GM23338 (cell line): ENCODE measurements at places on chromosomes 7 and 10. TPM values are rescaled to one million over a fixed set of nuclear protein-coding genes. Genes with fewer than 3 reads are reported as not detected.
A peak's percentile ranks its signal among the peaks of the same experiment; 100 is the strongest.

CALML3 gene
- total RNA-seq, result not detected in 2 replicates

ADRB1 gene
- 0.24 and 0.39 TPM in 2 replicates for total RNA-seq

HOXA6 gene
- not detected in 2 replicates for total RNA-seq

CALHM1 gene
- 0.93 TPM in 1 of 2 replicates, not detected in the other for total RNA-seq

DNA sequence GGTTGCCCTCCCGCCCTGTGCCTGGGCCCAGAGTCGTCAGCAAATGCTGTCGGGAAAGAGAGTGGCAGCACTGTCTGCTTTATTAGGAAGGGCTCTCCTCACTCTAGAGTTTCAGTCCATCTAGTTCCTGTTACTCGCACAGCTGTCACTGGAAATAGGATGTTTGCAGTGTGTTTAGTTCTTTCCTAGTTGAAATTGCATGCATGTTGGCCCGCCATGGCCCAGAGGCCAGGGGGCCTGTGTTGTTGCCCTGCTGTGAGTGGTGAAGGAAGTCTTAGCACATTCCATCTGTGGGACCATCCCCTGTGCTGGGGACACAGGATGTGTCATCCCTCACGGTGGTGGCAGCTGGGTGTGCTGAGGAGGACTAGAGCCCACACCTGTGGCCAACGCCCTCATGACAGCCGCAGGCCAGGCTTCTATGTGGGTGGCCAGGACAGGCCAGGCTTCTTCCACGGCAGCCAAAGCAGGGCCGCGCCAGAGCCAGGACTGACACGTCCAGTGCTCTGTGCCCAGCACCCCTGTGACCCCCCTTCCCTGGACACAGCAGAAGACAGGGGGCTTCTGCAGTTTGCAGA lies 45.4 kb downstream of the ZNF467 start:
- no peak overlapping the region for H3K27ac ChIP-seq
- no peaks in the 10 kb centered on the region for H3K4me1 ChIP-seq
- no peaks in the 10 kb centered on the region; the same call in 1 of the 2 replicates for H3K36me3 ChIP-seq
- DNase-seq, result no peak

- no peaks in the 10 kb centered on the region for H3K4me1 ChIP-seq
- no peaks in the 10 kb centered on the region for H3K36me3 ChIP-seq
- no peak overlapping the region for H3K4me3 ChIP-seq
- no peak for DNase-seq
- H3K27me3 ChIP-seq, result no peaks in the 10 kb centered on the region
- no peak overlapping the region for H3K27ac ChIP-seq
Observed at GRCh38 chr10:130994191-130994590, 317.3 kb downstream of the TCERG1L start.

DNA sequence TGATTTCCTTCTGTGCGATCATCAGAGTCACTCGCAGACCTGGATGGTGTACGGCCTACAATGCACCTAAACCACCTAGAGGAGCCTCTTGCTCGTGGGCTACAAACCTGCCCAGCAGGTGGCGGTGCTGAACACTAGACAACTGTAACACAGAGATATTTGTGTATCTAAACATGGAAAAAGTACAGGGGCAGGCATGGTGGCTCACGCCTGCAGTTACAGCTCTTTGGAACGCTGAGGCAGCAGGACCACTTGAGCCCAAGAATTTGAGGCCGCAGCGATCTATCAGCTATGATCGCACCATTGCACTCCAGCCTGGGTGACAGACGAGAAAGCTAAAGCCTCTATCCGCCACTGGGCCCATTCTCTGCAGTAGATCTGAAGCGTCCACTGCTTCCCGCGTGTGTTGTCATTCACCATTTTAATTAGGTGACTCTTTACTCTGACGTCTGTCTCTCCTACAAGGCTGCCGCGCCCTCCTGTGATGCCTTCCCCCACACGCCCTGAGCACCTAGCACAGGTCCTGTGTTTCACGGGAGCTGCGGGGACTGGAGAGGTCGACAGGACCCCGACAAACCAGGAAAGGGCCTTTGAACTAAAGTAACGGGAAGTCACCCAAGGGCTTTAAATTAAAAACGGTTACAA lies 774 bp downstream of the TUBGCP2 start:
- peaks cover 5% of the 10 kb centered on the region; the same call in 1 of the 2 replicates for H3K36me3 ChIP-seq
- peaks cover 10% of the 10 kb centered on the region; the same call in 1 of the 2 replicates for H3K4me1 ChIP-seq
- peak overlapping the region; percentile 88; the same call in 1 of the 2 replicates for H3K27ac ChIP-seq
- DNase-seq, result peak; percentile 78

DNA sequence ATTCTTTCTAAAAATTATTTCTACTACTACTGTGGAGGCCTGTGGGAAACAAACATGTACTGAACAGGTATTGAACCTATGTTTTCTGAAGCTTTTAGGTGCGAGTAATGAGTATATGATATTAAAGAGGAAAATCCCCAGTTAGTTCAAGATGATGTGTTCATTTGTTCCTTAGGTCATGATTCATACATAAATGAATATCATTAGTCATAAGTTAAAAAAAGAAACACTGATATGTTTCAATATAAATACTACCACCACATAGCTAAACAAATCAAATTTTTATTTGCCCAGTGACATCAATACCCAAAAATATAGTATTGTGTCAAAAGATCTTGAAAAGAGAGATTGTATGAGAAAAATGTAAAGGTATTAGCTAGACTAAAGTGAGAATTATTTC lies 210.7 kb upstream of the GNAI1 start:
- H3K4me3 ChIP-seq, result no peak overlapping the region
- H3K36me3 ChIP-seq, result no peaks in the 10 kb centered on the region
- H3K27ac ChIP-seq, result no peak overlapping the region
- DNase-seq, result no peak
- H3K27me3 ChIP-seq, result no peaks in the 10 kb centered on the region

- no peak for DNase-seq
- H3K27ac ChIP-seq, result no peak overlapping the region
- no peaks in the 10 kb centered on the region for H3K36me3 ChIP-seq
- no peak overlapping the region for H3K4me3 ChIP-seq
- H3K4me1 ChIP-seq, result no peaks in the 10 kb centered on the region
Observed at GRCh38 chr10:538895-539294, 150.6 kb downstream of the DIP2C start.
